ENCODE measurements at places on chromosomes 11 and 22.

DNA sequence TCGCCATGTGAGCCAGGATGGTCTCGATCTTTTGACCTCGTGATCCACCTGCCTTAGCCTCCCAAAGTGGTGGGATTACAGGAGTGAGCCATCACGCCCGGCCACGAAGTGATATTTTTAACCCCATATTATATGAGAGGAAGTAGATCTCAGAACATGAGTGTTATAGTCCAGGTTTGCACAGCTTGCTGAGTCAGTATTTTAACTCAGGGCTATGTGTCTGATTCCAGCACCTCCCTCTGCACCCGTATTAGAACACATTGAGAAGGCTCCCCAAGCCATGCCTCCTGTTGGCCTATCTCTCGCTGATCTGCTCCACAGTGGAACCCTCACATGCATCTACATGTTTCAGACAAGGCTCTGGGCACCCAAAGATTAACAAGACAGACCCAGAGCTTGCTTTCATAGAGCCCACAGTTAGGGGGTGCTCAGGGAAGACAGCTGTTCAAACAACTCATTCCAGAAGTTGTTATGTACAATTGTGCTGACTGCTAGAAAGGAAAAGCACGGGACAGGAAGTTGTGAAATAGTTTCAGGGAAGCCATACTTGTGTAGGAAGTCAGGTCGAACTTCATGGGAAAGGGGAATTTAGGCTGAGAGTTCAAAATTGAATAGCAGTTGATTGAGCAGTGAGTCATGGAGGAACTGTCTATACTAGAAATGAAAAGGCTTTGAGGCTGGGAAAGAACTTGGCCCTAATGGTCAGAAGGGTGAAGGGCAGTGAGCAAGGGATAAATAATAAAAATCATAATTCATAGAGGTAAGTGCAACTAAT, 49.3 kb upstream of the CLPB start:
- DNase-seq: no peak

GRCh38 chr11:76248210-76248609, 41.9 kb upstream of the WNT11 start:
- no peak for DNase-seq

- no peak for DNase-seq
Measured at GRCh38 chr11:119486691-119487259, 63.8 kb upstream of the THY1 start.

GRCh38 chr11:15793043-15793996, 563.0 kb downstream of the SOX6 start:
- DNase-seq: no peak

GRCh38 chr11:97123237-97123636, 733.4 kb downstream of the JRKL start:
- DNase-seq: no peak

GRCh38 chr11:2929531-2929949, 320 bp upstream of the PHLDA2 start:
- peak; percentile 24 for DNase-seq

- no peak for DNase-seq
Measured at GRCh38 chr11:12223771-12224536, 113.6 kb downstream of the MICAL2 start.

DNA sequence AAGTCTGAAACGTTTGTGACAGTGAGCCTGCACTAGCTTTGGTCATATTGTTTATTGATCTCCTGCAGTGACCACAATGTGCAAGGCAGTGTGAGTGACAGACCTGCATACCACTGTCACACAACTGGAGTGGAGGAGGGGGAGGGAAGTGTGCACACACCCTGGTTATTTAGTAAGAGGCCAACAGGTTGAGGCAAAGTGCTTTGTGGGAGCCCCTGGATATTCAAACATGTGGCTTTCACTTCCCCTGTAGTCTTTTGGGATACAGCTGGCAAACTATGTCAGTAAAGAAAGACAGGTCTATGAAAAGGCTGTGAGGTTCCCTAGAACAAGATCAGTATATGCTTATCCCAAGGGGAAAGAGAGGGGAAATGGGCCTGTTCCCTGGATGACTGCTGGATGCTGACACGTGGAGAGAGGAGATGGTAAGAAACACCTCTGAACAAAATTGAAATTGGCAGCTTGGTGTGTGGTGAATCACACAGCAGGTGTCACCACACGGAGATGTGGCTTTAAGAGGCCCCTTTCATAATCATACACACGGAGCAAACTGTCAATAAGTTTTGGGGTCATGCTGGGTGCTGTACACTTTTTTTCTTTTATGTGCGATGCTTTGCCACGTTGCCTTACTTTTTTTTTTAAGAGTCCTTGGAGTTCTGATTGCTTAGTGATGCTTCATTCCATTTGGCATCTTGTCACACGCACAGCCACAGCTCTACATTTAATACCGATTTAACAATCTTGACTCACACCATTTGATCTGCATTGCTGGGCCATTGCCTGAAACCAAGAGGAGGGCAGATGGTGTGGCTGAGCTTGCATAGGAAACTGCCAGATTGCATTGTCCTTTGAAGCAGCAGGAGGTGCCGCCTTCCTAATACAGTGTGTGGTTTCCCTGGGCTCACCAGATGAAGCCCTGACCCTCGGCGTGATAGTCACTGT, 11.3 kb downstream of the OSBP2 start:
- no peak for DNase-seq

GRCh38 chr11:116177521-116178210, 595.1 kb downstream of the BUD13 start:
- DNase-seq: no peak

DNA sequence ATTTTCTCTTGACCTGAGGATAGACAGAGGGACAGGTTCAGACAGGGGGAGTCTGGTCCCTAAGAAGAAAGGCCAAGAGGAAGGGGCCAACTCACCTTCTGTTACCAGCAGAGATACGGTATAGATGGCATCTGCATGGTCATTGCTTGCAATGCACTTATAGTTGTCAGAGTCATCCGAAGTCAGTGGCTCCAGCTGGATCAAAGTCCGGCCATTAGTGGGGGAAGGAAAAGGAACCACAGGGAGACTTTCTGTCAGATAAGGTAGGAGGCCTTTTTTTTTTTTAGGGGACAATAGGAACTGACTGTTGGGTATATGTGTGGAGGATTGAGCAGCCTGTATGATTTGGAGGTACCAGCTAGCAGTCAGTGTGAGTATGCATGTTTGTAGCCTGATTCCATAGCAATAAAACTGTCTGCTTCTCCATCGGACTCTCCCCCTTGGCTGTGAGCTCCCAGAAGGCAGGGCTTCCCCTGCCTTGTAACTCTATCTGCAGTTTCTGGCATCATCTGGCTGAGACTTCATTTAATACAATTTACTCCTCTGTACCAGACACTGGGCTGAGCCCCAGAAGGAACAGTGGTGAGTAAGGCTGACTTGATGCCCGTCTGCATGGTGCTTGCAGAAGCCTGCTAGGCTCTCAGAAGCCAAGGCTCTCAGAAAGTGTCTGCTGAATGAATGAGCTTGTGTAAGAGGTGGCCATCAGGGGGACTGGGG, 5.7 kb downstream of the IGSF22 start:
- DNase-seq: no peak

DNA sequence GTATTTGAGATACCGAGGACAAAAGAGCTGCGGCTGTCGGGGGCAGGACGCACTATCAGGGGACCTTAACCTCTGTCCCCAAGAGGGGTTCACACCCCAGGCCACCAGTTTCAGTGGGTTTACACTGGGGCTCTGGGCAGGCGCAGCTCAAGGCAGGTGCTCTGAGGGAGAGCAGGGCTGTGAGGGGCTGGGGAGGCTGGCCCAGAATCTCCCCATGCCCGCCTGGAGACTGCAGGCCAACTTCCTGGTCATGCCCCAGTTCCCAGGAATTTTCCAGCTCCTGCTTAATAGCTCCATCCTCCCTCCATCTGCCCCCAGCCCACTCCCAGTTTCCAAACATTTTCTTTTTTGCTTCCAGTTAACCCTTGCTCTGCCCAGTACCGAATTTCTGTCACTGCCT, 7.6 kb upstream of the PGA3 start:
- no peak for DNase-seq

GRCh38 chr11:30583476-30584280, 2.5 kb downstream of the MPPED2 start:
- no peak for DNase-seq

- DNase-seq: no peak
Measured at GRCh38 chr11:215581-216037, 8.1 kb downstream of the RIC8A start.
